T47D (cell line): ENCODE measurements at places on chromosomes 7 and 10.
A peak's percentile ranks its signal among the peaks of the same experiment; 100 is the strongest.

DNA sequence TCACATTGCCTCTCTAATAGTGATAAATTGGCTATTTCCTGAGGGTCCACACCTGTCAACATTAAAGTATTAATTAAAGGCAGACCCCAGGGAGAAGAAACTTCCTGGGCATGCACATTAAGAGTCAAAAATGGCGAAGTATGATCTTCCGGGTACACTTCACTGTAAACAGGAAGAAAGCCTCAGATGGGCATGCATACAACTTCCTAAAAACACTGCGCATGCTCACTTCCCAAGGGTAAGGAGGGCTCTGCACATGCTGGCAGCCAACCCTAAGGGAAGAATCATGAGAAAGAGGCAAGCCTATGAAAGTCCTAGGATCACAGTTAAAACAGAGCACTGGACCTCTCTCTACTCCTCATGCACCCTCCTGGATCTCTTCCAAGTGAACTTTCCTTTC is 80.1 kb upstream of the IMMP2L start:
- no peak for DNase-seq

- no peak for DNase-seq
Observed at GRCh38 chr10:26303366-26303765, 86.8 kb downstream of the GAD2 start.

DNA sequence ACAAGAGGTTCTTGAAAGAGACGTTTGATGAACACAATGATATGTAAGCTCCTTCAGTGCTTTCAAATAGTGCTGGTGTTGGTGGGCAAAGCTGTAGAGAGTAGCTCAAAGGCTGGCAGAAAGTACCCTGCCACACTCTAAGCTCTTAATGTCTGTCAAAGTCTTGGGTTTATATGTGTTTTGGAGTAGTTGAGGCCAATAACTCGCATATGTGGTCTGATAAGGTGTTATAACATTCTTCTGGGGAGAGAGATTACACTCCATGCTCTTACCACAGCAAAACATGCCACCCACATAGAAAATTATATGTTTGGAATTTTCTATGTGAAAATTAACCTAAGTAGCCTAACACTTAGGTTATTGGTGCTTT is 30.8 kb upstream of the NME8 start:
- no peak for DNase-seq

DNA sequence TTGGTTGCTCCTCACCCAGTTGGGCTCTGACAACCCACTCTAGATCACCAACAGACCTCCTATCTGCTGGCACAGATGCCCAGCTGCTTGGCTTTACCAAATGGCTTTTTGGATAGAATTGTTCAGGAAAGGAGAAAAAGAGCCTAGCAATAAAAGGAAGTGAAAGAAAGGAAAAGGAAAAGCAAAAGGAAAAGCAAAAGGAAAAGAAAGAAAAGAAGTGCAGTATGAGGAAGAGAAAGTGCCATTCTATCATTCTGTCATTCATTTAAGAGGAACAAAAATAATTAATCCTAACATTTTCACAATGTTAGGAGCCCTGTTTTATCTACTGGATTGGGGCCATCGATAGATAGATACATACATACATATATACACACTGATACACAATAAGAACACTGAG is 353.6 kb downstream of the THSD7A start:
- no peak for DNase-seq

GRCh38 chr7:142918901-142919300 is 14.6 kb downstream of the TRPV5 start:
- no peak for DNase-seq

DNA sequence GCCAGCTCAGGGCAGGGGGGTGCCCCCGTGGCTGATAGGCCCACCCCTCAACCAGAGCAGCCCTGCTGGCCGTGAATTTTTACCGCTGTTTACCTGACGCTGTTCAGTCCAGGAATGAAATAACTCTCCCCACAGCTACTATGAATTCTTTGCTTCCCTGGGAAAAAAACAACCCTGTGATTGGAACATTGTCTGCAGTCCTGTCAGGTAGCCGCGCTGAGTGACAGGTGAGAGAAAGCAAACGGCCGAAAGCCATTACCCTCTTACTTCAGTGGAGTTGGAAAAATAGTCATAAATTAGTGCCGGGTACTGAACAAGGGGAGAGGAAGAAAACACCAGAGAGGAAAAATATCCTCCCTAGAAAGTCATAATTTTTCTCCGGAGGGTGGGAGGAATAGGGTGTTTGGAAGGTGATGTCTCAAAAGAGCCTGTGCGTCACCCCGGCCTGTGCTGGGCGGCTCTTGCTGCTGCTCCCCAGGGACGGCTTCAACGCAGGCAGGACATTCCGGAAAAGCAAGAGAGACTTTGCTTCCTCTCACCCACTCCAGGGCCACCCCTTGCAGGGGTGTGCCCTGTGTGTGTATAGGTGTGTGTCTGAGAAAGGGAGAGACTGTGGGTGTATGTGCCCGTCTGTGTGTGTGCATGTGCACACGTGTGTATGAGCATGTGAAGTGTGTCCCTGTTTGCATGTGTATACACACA is 69.0 kb downstream of the CDH23 start:
- DNase-seq, result no peak

DNA sequence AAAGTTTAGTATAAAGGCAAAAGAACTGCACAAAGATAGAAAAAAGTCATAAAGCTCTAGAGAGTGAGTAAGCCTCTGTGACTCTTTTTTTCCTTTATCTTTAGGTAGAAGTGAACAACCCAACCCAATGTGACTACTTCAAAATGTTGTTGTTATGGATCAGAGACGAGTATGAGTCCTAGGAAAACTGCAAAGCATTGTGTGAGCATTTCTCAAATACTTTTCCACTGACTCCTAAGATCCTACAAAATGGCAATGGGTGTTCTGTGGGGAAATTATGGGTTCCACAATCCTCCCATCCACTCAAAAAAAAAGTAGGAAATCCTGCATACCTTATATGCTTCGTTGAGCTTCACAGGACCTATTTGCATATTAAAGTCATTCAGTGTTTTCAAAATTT is 177.1 kb downstream of the DGKI start:
- no peak for DNase-seq

GRCh38 chr7:139582671-139583155 is 59.2 kb downstream of the CLEC2L start:
- no peak for DNase-seq

GRCh38 chr7:6729492-6730342 is 23.0 kb upstream of the ZNF12 start:
- DNase-seq, result peak; percentile 84

GRCh38 chr7:90692396-90692795 is 96.3 kb downstream of the CDK14 start:
- no peak for DNase-seq

- no peak for DNase-seq
Observed at GRCh38 chr10:32982911-32983909, 25.2 kb upstream of the ITGB1 start.

- DNase-seq, result no peak
Observed at GRCh38 chr7:50693455-50694130, 89.1 kb downstream of the GRB10 start.

DNA sequence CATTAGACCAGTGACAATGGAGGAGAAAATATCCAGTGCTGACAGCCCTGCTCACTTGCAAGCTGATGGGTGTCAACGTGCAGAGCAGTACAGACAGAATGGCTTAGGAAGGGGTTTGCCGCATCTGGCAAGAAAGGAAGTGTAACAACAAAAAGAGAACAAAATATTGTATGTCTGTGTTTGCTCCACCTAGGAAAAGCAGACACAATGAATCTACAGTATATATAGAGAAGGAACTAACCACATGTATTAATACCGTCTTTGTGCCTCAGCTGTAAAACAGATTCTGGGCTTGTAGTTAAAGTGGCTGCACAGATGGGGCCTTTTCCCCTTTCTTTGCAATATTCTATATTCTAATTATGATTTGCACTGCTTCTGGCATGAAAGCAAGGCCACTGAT is 281.1 kb upstream of the MEOX2 start:
- no peak for DNase-seq

DNA sequence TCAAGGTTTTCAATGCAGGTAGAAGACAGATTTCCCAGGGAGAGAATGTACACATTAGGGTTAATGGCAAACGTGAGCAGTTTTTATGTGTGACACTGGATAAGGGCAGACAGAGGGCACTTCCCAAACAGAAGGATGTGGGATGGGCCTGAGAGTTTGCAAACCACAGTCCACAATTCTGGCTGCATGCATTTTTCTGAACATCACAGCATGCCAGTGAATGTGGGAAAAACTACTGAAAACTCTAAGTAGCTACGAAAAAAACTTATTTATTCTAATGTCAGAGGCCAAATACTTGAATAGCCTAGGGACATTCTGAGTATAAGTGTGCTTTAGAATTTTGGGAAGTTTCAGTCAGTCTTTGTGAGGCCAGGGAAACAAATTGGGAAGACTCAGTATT is 145.9 kb downstream of the NRCAM start:
- DNase-seq, result no peak

DNA sequence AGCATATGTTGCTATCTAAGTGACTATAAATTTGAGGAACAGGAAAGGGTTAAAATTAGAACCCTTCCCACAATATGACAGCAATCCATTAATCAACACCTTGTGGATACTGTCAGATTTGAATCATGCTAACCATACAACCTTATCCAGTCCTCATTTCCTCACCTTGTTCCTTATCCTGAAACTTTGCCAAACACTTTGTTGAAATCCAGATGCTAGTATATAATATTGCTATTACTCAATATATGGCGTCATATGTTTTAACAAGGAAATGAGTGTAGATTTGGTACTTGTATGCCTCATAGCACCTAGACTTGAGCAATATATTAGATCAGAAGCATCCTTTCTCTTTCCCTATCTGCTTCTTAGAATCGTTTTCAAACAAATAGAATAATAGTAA is 66.3 kb upstream of the SLC25A13 start:
- DNase-seq, result no peak

DNA sequence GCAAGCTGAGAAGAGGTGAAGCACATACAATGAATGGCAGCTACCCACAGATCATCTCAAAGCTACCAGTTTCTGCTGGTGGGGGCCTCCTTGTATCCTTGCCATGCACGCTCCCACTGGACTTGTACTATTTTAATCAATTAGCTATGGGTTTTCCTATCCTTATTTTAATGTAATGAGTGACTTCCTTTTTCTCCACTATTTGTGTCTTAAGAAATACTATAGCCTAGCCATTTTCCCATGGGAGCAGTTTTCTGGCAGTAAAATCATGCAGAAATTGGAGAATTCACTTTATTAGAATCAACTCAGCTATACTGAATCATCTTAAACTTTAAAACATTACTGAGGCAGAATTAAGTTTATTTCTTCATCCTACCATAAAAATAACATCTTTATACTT is 73.5 kb downstream of the CTNNA3 start:
- DNase-seq, result no peak

DNA sequence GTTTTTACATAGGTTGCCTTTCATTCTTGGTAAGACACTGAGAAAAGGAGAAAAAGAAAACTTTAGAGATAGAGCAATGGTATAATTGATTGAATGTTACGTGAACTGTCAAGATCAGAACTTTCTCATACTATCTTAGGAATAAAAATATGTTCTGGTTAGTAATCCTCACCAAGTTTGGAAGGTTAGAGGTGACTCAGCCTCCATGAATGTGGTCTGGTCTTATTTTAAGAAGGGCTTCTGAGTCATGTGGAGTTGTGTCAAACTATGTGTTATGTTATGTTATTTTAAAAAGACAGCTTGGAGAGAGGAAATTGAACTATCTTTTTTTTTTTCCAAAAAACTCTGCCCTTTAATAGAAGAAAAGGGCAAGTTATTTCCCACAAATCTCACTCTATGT is 458.6 kb upstream of the KLF6 start:
- no peak for DNase-seq

DNA sequence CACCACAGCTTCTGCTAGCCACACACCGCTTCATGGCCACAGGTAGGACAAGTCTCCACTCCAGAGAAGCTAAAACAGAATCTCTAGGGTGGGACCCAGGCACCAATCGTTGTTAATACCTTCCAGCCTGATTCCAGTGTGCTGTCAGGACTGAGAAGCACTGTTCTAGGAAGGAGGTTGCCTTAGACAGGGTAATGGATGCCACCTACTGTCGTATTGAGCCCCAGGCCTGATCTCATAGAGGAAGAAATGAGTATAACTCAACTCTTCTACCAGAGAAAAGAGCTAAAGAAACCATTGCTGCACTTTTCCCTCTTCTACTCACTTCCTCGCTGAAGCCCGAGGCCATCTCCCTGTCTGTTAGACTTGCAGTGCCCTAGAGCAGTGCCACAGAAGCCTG is 31.8 kb downstream of the CNNM1 start:
- peak; percentile 69 for DNase-seq

- DNase-seq, result no peak
Observed at GRCh38 chr7:47423196-47423595, 158.7 kb downstream of the TNS3 start.
